NCI-H446 treated with DMSO at 0.1 percent for 48 hours (cell line): ENCODE measurements at places on chromosomes 3 and 15.

DNA sequence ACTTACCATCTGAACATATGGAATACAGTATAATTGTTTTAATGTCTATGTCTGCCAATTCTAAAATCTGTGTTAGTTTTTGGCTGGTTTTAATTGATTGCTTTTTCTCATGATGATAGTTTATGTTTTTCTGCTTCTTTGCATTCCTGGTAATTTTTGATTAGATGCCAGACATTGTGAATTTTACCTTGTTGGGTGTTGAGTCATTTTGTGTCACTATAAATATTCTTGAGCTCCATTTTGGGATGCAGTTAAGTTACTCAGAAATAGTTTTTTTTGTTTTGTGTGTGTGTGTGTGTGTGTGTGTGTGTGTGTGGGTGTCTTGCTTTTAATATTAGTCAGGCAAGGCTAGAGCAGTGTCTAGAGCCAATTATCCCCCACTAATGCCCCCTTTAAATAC lies 818.8 kb upstream of the NR2F2 start:
- DNase-seq: no peak

DNA sequence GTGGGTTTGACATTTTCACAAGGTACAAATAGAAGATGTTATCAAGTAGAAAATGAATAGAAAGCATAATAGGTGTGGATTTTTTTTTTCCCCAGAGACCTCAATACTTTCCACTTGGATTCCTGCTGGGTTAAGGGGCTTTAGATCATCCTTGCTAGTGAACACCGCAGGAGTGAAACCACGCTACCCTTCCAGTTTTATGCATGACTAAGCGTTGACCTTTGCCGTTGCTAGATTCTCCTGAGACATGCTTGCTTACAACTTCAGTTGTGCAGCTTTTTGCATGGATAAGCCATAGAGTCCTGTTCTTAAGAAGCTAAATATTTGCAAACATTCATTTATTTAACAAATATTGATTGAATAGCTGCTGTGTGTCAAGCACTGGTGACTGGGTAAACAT lies 299.7 kb upstream of the LMCD1 start:
- DNase-seq: no peak

GRCh38 chr3:171132873-171133272 lies 106.4 kb upstream of the SLC2A2 start:
- no peak for DNase-seq

GRCh38 chr15:97899981-97900380 lies 60.5 kb upstream of the ARRDC4 start:
- DNase-seq: no peak

DNA sequence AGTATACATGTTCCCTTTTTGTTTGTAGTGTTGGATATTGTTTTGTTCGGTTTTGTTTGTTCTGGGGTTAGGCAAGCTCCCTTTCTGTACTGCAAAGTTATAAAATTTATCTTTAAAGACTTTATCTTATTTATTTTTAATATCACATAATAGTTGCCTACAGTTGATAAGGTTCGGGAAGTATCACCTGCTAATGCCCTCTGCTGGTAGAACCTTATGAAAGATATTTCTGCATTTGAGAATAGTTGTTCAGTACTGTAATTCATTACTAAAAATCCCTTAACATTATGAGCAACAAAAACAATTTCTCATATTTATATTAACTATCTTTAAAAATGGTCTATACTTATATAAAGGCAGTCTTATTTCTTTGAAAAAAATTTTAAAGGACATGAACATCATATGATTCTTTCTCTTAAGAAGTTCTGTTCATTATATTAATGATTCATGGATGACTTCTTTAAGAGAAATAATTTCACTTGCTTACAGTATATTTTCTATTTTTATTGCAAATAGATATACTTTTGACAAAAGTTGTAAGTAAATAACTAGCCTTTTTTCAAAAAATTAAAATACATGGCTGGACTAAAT lies 1126.8 kb downstream of the SI start:
- no peak for DNase-seq

- DNase-seq: no peak
Measured at GRCh38 chr3:189340680-189341460, 169.1 kb downstream of the TPRG1 start.

GRCh38 chr3:128152419-128153155 lies 694 bp upstream of the EEFSEC start:
- DNase-seq: no peak

DNA sequence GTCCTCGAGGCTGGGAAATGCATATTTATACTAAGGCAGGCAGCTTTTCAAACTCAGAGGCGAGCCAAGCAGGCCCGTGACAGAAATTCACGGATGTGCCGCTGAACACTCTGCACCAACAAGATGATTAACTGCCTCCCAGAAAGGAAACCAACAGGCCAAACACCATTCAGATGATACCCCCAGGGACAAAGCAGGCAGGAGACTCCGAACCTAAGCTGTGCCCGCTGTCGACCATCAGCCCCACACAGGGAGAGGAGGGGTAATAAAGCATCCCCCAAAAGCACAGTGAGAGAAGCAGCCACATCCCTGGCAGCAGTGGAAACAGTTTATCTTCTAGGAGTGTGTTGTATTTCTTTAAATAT lies 31.8 kb downstream of the ADAMTS17 start:
- no peak for DNase-seq

DNA sequence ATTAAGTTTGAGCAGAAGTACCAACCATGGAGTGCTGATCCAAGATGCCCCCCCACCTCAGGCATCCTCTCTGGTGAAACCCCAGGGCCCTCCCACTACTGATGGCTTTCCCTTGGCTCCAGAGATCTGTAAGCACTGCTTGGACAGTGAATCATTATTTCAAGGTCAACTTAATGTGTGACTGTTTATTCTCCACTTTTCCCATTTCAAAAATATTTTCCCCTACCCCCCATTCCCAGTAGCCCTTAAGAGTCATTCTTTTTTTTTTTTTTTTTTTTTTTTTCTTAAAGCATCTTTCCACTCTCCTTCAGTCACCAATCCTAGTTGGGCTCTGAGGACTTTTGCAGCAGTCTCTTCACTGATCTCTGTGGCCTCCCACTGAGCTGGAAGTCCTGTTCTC lies 82.6 kb downstream of the PCCB start:
- no peak for DNase-seq

DNA sequence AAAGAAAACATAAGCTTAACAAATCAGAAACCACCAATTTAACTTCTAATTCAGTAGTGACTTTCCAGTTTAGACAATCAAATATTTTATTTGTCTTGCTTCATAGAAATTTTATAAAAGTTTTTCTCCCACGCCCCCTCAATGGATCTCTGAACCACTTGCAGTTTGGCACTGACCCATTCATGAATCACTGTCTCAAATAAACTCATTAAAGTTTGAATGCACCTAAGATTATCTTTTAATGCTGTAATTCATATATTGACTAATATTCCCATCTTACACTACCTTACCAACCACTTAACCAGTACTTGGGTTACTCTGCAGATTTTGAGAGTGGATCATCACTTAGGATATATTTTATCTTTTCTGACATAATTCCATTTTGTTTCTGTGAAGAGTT lies 880.2 kb downstream of the OTOL1 start:
- DNase-seq: no peak

DNA sequence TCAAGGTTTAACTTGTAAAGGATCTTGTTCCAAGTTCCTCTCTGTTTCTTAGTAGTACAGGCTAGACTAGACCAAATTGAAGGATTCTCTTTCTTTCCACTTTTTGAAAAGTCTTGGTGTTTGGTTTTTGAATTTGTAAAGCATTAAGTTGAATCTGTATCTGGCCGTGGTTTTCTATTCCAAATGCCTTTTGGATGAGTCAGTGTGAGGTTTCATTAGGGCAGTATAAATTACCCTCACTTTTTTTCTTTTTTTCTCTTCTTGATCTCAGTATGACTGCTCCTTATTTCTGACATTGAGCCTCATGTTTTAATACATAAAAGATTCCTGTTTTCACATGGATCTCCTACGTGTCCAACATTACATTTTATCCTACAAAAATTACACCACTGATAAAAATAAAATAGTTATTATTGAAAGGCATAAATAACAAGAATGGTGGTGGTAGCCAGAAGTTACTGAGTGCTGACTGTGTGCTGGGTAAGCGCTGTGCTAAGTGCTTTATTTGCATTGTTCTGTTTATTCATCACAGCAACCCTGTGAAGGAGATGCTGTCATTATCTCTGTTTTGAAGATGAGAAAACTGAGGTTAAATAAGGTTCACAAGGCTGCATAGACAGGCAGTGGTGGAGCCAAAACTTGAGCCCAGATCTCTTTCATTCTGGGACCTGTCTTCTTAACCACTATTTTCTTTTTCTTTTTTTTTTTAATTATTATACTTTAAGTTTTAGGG lies 48.3 kb downstream of the MITF start:
- DNase-seq: no peak

- no peak for DNase-seq
Measured at GRCh38 chr15:41150279-41150678, 34.2 kb upstream of the INO80 start.

DNA sequence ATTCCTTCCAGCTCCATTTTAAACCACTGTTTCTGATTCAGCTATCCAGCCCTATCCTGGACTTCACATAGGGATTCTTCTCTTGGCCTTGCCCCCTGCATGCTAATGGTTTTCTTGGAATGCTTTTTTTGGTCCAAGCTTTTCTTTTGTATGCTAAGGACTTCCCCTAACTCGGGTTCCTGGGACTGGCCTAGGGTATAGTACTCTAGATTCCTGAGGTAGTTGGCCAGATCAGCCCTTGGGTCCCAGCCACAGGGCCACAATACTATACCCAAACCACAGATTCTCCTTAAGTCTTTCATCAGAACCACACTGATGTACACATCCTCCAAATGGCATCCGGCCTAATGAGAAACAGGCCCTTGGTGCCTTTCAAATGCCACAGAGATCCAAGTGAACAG lies 2.8 kb downstream of the FYCO1 start:
- DNase-seq: no peak

- DNase-seq: no peak
Measured at GRCh38 chr15:41560572-41560874, 1.5 kb downstream of the TYRO3 start.

- DNase-seq: no peak
Measured at GRCh38 chr15:89611317-89611716, 36.0 kb downstream of the TICRR start.

- no peak for DNase-seq
Measured at GRCh38 chr3:25567388-25567787, 97.3 kb downstream of the TOP2B start.

- no peak for DNase-seq
Measured at GRCh38 chr15:83449937-83450506, 2.9 kb downstream of the SH3GL3 start.

DNA sequence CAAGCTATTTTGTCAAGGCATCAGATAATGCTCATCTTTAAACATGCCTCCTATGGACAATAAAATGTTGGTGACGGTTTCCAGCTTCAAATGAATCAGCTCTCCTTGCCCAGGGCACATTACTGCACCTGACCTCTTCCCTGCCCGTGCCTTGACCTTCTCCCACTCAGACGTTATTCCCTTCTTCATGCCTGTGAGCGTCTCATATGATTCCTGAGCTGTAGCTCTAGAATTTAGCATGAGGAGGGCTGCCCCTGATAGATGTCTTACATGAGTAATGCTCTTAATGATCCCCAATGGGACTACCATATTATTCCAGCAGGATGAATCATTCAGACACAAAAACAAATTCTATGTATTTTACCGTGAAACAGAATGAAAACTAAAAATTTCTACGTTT lies 762.7 kb downstream of the ROBO1 start:
- no peak for DNase-seq

- DNase-seq: no peak
Measured at GRCh38 chr3:186953011-186953487, 22.7 kb downstream of the ST6GAL1 start.

DNA sequence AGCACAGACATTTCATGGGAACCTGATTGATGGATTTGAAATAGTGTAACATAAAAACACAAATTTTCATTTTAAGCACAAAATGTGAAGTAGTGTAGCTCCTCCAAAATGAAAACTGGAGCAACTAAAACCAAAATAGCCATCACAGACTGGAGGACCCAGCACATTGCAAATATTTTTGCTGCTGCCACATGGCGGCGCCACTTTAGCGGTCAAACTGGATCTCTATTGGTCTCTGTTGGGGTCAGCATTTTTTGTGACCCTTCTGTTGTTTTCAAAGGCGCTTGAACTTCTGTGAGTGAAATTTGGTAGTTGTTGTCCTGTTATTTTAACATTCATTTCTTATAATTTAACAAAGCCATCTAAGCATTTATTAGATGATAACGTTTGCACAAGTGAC lies 259.9 kb downstream of the IL20RB start:
- no peak for DNase-seq
